Stimulated activated CD4-positive, alpha-beta T cell treated with anti-CD3 and anti-CD28 coated beads, Interleukin-4, amount 100 ng/mL, for 1 hour (primary cell): ENCODE measurements at places on chromosomes 5 and 9.
A peak's percentile ranks its signal among the peaks of the same experiment; 100 is the strongest.

GRCh38 chr5:142286111-142286510 lies 38.7 kb downstream of the SPRY4 start:
- DNase-seq, result no peak

- DNase-seq, result no peak
These were observed 157.8 kb upstream of the RASEF start for GRCh38 chr9:83220730-83221129.

DNA sequence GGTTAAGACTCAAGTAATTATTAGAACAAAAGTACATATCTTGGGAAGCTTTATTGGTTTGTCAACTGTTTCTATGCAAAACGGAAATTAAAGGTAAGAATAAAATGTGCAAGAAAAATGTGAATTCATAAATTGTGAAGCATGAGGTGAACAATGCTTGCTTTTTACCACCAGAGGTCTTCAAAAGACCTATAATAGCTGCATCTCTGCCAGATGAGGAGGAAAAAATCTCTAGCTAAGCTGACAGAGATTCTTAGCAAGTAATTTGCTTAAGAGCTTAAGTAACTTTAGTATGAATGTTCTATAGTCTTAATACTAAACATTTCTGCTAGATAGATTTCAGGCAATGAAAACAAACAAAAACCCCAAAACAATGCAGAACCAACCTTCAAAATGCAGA lies 54.1 kb downstream of the MRPS30 start:
- DNase-seq, result no peak

GRCh38 chr5:39455645-39456044 lies 30.9 kb upstream of the DAB2 start:
- DNase-seq, result no peak

DNA sequence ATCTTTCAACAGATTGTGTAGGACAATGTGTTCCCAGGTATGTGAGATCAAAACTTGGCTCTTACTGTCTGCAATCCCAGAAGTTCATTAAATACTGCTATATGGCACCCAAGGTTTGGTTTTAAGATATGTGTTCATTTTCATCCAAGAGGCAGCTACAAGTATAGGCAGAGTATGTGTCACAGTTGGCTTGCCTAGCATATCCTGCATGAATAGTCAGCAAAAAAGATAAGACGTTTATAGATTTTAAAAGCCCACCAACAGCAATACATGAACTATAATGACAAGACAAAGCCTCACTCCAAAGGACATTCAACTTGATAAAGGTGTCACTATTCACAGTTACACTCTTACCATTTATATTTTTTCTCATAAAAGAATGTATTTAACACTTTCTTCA lies 99.1 kb downstream of the BNC2 start:
- no peak for DNase-seq

- DNase-seq, result no peak
These were observed 142.2 kb upstream of the GAS1 start for GRCh38 chr9:87089506-87089905.

DNA sequence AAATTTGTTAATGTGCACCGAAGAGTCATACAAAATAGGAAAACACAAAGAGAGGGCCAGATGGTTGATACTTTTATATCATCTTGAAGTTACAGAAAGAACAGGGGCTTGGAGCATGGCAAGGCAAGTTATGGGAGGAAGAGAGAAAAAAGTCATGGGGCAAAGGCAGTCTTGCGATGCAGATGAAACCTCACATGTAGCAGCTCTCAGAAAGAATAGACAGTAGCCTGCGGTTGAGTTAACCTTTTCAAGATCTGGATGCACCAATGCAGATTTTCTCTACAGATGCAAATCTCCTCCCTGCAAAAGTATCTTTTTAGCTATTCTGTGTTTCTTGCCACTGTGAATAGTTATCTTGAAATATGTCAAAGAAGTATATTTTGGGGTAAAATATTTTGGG lies 243.9 kb downstream of the TMEM167A start:
- DNase-seq, result no peak

DNA sequence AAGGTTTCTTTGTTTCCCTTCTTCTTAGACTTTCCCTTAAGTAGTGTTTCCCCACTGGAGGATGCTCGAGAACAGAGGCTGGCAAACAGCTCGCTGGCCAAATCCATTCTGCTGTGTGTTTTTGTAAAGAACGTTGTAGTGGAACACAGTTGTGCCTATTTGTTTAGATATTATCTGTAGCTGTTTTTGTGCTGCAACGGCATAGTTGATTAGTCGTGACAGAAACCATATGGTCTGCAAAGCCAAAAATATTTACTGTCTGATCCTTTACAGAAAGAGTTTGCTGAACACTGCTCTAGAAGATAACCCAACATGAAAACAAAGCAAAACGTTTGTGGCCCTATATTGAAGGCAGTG lies 47.0 kb upstream of the EGFLAM start:
- DNase-seq, result no peak

DNA sequence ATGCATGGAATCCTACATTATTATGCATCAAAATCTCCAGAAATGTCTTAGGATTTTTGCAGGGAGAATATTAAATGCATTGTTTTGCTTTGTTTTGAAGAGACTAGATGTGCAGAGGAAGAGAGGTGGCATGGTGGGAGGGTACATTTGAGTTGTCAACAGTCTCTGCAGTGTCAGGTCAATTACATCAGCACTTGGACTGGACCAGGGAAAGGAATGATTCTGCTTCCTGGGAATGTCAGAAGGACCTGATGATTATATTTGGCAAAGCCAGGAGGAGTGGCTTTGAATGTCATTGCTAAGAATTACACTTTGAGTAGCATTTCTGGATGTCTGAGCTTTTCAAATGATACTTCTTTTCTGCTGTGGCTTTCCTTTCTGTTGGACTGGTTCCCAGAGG lies 17.5 kb upstream of the TMEFF1 start:
- no peak for DNase-seq

DNA sequence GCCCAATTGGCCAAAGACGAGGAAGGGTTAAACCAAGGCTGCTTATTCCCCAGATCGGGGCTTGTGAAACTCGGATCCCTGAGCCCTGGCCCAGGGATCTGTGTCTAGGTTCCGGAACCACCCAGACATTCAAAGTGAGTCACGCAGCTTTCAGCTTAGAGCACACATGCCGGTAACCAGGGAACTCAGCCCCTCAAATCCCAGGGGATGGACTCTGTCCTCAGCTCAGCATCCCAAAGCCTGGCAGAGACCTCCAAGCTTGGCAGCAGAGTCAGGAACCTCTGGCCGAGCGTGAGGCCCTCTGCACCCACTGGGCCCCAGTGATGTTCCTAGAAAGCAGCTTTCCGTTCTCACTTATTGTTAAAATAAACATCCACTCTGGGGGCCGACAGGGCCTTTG lies 5.1 kb downstream of the PNPLA7 start:
- DNase-seq, result no peak

- DNase-seq, result no peak
These were observed 3.5 kb downstream of the SNCAIP start for GRCh38 chr5:122315521-122315920.

- DNase-seq, result peak; percentile 59
These were observed 13.6 kb upstream of the GM2A start for GRCh38 chr5:151239237-151239861.

DNA sequence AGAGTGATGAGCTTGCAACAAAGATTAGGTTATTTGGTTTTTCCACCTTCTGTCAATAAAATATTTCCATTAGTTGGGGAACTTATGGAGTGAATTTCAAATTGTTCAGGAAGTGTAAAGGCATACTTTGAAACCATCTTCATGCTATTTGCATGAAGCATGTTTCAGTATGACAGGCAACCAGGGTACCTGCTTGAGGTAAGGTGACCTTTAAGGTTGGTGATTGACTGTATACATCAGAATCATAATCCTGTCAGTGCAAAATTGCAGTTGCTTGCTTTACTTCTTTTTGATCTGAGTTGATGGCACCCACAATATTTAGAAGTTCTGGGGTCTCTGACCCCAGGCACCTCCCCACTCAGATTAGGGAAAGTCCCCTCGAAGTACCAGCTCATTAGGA lies 26.0 kb upstream of the TMEM171 start:
- DNase-seq, result no peak

GRCh38 chr5:68269820-68270219 lies 54.3 kb downstream of the PIK3R1 start:
- no peak for DNase-seq
